ENCODE measurements at places on chromosomes 7 and 10.

GRCh38 chr7:43307522-43307921 lies 195.1 kb downstream of the HECW1 start:
- DNase-seq = no peak

DNA sequence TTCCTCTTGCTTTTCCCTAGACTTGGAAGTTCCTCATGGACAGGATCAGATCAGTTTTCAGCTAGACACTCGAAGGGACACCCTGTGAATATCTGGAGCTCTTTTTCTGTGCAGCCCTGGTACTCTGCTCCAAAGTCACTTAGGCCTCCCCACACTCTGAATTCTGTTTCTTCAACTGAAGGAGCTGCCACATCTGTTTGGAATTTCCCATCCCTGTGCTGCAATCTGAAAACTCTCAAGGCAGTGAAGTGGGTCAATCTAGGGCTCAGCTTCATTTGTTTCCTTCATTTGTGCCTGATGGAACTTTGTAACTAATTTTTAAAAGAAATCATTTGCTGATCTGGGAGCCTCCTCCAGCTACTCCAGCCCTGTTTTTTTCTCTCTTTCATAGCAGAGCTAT lies 9.6 kb downstream of the EPC1 start:
- no peak for DNase-seq

DNA sequence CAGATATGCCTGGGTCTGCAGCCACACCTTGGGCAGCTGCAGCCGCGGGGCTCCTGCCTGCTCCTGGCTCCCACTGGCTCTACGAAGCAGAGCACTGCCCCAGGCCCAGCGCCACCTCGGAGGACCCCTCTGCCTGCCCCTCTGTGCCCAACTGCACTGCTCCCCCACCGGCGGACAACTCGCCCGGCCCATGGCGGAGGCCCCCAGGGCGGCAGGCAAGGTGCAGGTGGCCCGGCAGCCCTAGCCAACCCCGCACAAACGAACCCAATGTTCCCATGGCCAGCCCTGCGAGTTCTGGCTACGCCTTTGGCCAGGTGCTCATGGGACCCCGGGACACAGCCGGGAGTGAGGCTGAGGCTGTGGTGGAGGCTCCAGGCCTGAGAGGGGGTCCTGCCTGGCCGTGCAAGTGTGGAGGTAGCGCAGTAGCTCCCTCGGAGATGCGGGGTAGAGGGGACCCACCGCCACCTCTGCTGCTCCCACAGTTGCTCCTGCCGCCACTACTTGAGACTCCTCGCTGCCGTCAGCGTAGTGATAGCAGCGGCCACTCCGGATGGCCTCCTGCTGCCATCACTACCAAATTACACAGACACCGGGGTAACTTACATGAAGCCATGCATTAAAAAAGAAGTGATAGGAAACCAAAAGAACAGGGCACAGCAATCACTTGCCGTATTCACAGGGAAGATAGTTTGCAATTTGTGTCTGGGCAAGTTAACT lies 97.3 kb upstream of the SP4 start:
- no peak for DNase-seq

DNA sequence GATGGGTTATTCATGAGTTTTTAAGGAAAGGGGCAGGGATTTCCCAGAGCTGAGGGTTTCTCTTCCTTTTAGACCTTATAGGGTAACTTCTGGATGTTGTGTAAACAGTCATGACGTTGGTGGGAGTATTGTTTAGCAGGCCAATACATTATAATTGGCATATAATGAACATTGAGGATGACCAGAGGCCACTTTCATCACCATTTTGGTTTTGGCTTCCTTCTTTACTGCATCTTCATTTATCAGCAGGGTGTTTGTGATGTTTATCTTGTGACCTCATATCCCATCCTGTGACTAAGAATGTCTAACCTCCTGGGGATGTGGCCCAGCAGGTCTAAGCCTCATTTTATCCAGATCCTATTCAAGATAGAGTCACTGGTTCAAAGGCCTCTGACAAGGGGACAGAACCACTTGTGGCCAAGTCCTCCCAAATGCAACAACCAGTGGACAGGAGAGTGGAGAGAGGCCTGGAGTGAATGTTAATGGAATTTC lies 77.3 kb upstream of the RPA3 start:
- DNase-seq = no peak
